HL-60 (cell line): ENCODE measurements at places on chromosomes 12 and 14.

DNA sequence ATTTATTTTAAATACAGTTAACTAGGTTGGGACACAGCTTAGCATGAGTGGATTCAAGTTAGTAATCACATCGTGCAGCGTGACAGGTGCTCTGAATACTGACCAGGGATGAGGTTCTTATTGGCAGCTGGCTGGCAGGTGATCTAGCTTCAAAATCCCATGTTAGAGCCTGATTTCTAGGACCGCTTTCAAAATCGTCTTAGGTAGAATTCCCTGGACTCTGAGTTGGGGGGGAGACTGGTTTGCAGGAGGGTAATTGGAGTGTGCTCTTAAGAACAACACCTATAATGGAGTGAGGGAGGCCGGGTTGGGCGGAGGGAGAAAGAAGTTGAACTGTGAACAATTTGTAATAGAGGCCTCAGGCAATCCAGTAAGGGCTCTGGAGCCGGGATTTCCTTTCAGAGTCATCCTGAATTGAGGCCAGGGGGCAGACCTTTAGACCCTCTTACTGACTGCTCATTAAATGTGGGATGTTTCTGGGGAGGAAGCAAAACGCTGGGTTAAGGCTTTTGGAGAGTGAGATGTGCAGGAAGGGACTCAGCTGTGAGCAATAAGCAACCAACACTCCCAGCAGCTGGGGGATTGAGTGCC lies 874 bp upstream of the YARS2 start:
- no peak for DNase-seq

- DNase-seq = no peak
Observed at GRCh38 chr12:48569946-48570345, at the start of gene LALBA. TSS of gene LALBA (minus strand) at chr12:48570046. CDS start at chr12:48570020, 26 bp downstream.

- no peak for DNase-seq
Observed at GRCh38 chr14:102187044-102187443, 47.3 kb downstream of the WDR20 start.

DNA sequence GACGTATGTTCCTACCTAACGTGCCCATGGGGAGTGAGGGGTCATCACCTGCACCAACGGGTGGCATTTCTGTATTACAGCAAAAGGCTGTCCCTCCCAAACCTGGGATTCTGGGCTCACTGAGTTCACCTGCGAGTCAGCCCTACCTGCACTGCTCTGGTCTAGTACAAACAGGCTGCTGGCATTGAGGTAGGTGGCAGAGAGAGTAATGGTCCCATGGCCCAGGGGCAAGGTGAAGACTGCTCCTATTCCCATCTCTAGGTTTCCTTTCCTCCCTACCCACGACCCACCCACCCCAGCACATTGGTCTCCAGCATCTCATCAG lies 421 bp downstream of the SUOX start:
- DNase-seq = no peak
